ENCODE measurements at places on chromosomes 5 and 9. TPM values are rescaled to one million over a fixed set of nuclear protein-coding genes. Genes with fewer than 3 reads are reported as not detected.

SPINK13 gene
- not detected for total RNA-seq

FOXD4 gene
- total RNA-seq, result 2.8 TPM

NTNG2 gene
- 2.5 TPM for total RNA-seq

TLX3 gene
- 4.6 TPM for total RNA-seq

FYB1 gene
- 0.42 TPM for total RNA-seq
